ENCODE measurements at places on chromosomes 4 and X.

DNA sequence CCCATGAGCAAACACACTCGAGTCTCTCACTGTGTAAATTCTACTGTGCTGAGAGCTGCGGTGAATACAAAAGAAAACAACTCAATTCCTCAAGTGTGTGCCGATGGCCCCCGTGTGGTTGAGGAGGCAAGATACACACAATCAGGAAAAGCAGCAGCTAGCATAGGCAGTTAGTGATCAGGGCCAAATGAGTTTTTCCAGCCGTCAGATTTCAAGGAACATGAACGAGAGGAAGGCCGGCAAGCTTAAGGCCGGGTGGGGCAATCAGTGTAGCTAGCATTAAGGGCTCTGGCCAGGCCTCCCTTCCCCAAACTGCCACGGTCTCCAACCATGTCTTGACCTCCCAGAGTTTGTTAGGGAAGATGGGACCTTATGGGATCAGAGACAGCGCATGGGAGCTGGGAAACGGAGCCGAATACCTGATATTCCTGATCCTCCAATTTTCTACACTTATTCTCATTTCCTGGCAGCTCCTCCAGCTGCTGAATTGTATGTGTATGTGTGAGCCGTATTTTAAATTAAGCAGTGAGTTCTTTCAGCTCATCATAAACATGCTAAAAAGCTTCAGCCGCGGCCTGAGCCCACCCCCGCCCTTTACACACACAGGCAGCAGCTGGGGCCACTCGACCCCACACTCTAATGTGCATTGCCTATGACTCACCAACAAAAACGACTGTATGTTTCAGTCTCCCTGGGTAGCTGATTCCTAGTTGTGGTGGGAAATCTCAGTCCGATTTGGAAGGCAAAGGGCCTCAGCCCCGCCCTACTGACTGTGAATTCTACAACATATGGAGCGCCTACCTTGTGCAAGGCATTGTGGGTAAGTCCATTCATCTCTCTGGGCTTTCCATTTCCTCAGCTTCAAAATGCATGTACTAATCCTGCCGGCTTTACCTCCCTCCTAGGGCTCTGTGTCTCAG, 59.9 kb downstream of the RTL9 start:
- DNase-seq: no peak

GRCh38 chr4:144304025-144304424, 163.5 kb upstream of the GYPA start:
- DNase-seq: no peak

DNA sequence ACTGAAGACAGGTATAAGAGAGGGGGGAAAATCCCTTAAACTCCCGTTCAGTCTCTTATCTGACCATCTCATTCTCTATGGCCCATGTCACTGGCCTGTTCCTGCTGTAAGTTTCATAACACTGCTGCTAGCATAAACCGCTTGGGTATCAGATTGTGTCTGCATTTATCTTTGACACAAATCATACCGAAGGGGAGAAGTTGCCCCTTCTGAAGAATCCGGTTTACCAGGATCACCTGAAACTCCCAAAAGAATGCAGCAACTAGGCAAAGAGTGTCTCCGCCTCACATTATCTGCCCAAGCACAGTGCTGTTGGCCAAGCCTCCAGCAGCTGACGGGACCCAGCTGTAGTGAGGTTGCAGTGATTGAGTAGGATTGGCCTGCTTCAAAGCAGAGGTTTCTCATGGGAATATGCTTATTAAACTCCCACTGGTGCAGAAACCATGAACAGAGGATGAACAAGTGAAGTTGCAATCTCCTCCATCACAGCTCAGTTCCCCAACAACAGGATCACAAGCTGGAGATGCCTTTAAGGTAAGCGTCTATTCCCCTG, 71.3 kb upstream of the PUDP start:
- DNase-seq: no peak

DNA sequence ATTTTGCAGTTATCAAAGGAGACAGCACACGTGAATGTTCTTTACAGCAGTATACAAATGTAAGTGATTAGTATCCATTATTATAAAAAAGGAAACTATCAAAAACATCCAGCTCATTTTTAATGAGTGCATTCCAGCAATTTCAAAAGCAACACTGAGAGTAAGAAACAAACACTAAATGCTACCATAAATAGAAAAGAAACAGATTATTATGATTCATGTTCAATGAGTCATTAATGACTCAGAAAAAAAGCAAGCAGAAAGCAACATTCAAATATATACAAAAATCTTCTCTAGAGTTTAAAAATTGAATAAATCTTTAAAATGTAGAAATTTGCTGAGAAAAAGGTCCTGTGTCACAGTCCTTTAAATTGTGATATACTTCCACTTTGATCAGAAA, 346.5 kb upstream of the FMR1 start:
- no peak for DNase-seq
